ENCODE measurements at places on chromosomes 12 and 14.

DNA sequence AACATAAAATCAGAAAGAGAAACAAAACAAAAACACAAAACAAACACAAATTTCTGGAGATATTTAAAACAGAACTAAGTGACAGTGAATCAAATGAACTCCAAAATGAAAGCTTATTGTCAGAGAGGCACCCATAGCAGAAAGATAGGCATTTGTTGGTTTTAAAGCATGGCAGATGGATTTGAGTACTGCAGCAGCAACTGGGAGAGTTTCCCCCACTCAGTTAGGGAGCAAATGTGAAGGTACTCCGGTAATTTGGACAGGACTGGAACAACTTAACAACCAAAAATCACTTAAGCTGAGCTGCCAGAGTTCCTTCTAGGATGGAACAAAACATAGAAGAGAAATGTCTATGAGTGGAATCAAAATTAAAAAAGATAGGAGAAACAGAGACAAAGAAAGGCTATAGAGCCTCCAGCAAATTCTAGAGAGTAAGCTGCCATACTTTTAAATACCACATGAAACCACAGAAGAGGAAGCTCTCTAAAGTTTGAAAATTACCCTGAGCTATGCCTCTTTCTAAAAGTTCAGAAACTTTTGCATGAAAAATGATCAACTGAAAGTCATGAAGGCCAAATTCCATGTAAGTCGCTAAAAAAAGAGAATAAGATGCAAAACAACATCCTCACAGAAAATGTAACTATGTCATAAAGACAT is 1248.3 kb upstream of the USP15 start:
- no peak for DNase-seq

GRCh38 chr12:57004651-57005050 is 1.7 kb downstream of the ZBTB39 start:
- no peak for DNase-seq

DNA sequence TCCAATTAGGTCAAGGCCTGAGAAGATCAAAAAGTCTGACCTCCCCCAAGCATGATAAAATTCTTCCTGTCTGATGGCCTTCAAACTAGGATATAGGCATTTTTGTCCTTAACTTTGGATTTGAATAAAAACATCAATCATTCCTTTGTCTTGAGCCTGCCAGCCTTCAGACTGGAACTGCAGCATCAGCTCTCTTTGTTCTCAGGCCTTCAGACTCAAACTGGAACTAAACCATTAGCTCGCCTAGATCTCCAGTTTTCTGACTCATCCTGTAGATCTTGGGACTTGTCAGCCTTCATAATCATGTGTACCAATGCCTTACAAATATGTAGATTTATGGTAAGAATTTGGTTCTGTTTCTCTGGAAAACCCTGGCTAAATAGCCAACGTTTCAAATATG is 721.7 kb downstream of the GALC start:
- DNase-seq = no peak

- DNase-seq = no peak
These were observed 42.3 kb downstream of the ARMH4 start for GRCh38 chr14:58109744-58110143.

GRCh38 chr12:64713376-64713775 is 45.8 kb downstream of the GNS start:
- no peak for DNase-seq

- no peak for DNase-seq
These were observed 31.1 kb downstream of the AK7 start for GRCh38 chr14:96422992-96423391.

GRCh38 chr14:103329401-103330347 is 4.4 kb upstream of the EIF5 start:
- no peak for DNase-seq
